Stimulated activated CD4-positive, alpha-beta T cell treated with anti-CD3 and anti-CD28 coated beads, TNF-alpha, amount 100 ng/mL, for 48 hours (primary cell): ENCODE measurements at places on chromosomes 16 and 17.

GRCh38 chr16:86191663-86192062 is 292.7 kb downstream of the IRF8 start:
- no peak for DNase-seq

DNA sequence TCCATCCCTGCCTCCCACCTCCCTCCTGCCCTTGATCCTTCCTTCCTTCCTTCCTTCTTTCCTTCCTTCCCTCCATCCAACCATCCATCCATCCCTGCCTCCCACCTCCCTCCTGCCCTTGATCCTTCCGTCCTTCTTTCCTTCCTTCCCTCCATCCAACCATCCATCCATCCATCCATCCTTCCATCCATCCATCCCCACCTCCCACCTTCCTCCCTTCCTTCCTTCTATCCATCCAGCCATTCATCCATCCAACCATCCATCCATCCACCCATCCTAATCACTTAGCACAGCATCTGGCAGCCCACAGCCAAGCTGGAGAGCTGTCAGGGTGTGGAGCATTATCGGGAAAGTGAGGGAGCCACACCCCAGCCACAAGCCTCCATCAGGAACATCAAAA is 54.5 kb downstream of the TK2 start:
- no peak for DNase-seq

GRCh38 chr16:10332241-10332640 is 53.6 kb upstream of the ATF7IP2 start:
- no peak for DNase-seq

GRCh38 chr17:51006601-51007000 is 114.1 kb downstream of the SPAG9 start:
- no peak for DNase-seq

DNA sequence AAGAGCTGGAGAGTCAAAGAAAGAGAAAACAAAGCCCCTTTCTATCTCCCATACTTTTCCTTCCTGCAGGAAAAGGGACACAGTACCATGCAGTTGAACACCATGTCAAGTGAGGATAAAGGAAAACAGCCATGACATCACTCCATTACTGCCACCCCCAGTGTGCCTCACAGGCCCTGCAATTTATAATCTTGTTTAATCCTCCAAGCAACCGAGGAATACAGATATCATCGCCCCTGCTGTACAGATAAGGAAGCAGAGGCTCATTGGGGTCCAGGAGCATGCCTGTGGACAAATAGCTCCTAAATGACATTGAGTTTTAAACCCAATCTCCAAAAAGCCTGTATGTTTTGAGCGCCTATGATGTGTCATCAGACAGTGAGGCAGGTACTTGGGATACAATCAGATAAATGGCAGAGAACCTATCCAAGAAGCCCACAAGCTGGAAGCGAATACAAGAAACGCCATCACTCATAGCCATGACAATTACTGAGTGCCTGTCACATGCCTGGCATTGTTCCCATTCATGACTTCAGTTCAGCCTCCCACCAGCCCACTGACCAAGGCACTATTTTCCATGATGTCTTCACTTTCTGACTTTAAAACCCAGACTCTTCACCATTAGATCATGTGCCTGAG is 45.5 kb downstream of the CPPED1 start:
- no peak for DNase-seq

GRCh38 chr17:67718325-67718941 is 697 bp downstream of the NOL11 start:
- DNase-seq, result peak; percentile 16

GRCh38 chr16:69768666-69769065 is 6.5 kb downstream of the WWP2 start:
- no peak for DNase-seq

DNA sequence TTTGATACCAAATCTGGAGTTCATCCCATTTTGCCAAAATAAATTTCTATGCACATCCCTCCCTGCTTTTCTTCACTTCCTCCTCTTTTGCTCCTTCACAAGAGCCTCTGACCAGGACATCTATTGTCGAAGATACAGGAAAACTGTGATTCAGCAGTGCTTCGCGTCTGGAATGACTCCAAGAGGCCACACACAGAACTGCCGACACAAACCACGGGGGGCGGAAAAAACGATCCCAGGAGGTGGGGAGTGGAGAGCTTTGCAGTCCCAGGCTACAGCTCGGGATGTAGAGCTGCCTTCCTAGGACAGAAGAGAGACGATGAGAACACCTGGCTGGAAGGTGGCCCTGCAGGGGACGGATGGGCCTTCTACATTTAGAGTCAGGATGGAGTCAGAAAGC is 102.8 kb downstream of the XYLT1 start:
- no peak for DNase-seq

- no peak for DNase-seq
These were observed 208.2 kb upstream of the CHMP6 start for GRCh38 chr17:80783486-80783885.

DNA sequence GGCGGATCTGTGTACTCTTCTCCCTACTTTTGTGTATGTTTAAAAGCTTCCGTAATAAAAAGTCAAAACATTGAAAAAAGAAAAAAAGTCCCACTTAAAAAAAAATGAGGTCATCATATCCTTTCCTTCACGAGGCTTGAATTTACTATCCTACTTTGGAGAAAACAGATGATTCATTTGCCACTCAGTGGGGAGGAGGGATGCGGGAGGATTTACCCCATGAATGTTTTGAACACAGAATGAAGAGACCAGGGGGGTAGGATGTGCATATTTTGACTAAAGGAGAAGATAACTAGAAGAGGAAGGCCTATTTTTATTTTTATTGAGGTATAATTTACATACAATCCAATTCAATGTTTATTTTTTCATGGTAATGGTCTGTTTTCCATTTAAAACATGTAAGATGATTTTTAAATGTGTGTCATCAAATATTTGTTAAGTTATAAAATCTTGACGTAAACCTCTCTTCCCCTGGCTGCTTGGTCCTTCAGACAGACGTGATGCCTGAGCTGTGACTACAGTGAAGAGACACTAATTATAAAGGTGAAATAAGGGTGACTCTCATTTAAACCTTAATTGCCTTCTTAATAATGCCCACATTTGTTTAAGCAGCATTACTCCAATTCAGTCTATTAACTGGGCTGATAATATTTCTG is 135.4 kb upstream of the AXIN2 start:
- DNase-seq, result no peak

DNA sequence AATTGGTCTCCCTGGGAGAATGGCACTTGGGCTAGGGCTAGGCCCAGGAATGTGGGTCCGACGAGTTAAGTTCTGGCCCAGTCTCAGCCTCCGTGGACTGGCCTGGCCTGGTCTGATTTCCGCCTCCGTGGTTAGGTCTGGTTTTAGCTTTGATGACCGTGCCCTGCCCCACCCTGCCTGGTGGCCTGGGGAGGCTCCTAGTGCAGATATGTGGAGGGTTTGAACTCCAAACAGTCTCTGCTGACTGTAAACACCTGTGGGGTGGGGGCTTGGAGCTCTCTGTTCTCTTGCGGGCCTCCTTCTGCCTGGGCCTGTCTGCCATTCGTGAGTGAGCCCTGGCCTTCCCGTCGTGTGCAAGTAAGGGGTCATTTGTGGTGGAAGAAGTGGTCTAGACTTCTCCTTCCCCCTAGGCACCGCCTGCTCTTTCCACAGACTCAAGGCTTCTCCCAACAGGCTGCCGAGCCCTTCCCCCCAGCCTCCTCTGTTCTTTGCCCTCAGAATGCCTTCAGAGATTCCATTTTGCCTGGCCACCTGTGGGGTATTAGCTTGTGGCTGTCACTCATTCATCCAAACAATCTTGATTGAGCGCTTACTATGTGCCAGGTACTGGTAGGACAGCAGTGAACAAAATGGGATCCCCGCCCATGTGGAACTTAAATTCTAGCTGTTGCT is 1.6 kb downstream of the ATP6V0C start:
- no peak for DNase-seq

DNA sequence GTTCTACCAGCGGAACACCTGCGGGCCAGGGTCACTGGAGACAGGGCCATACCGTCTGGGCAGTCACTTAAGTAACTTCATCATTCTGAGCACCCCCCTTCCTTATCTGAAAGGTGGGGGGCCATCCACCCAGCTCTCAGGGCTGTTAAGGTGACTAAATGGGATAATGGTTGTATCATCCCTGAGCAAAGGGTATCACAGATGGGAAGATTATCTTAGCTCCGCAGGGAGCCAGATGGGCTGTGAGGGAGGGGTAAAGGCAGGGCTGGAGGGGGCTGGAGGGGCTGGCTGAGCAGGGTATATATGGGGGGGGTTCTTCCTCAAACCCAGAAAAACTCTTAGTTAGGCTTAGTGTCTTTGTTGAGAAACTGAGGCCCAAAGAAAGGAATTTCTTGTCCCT is 2.9 kb upstream of the CACNA1G start:
- no peak for DNase-seq

DNA sequence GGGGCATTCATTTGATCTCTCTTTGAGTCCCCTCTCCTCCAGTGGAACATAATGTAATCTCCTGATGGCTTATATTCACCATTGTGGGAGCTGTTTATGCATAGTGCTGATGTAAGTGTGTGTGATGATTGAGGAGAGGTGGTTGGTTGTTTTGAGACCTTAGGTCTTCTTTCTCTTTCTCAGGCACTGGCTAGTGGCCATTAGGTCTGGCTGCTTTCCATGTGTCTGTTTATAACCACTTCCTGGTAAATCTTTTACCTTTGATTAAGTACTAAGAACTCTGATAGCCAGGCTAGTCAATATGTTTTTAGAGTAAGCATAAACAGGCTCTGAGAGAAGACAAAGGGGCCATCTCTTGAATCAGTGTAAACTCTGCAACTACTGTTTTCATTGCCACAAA is 27.9 kb downstream of the VAT1L start:
- DNase-seq, result no peak

DNA sequence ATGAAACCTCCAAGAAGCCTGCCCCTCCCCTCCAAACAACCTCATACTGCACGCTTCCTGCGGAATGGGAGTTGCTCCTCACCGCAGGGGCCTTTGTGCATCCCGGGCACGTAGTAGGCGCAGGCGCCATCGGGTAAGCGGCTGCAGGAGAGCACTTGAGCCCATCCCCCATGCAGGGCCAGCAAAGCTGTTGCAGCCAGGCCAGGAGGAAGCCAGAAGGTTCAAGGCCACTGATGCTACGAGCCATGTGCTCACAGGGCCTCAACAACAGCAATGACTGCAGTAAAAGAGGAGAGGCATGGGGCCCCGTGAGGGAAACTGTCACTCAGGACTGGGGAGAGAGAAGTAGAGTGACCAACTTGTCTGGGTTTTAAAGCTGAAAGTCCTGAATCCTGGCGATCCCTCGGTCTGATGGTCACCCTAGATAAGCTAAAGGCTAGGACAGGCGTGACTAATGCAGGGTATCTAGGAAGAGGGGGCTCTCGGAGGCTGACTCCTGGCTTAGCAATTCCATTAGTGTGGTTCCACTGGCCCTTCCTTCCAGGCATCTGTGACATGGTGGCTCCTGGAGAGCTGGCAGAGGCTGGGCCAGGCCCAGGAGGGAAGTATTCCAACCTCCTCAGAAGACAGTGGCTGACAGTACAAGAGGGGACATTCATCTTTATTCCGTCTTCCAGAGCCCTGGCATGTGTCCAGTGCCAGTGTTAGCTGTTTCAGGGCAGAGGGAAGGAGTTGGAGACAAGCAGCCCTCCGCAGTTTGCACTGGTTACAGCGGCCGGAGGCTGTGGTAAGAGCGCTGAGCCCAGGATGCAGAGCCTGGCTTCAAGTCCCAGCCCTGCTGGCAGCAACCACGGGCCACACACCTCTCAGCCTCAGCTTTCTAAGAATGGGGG is 20.8 kb downstream of the GOSR2 start:
- DNase-seq, result no peak

GRCh38 chr17:28950017-28950751 is 1.1 kb downstream of the PHF12 start:
- no peak for DNase-seq

- no peak for DNase-seq
These were observed 64.9 kb downstream of the ARHGAP17 start for GRCh38 chr16:24950275-24950674.

DNA sequence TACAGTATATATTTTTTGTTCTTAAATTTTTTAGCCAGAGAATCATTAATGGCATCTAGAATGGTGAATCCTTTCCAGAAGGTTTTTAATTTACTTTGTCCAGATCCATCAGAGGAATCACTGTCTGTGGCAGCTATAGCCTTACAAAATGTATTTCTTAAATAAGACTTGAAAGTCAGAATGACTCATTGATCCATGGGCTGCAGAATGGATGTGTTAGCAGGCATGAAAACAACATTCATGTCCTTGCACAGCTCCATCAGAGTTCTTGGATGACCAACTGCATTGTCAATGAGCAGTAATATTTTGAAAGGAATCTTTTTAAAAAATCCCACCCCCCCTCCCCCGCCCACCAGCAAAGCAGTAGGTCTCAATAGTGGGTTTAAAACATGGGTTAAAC is 51.4 kb downstream of the CACNG1 start:
- DNase-seq, result no peak

DNA sequence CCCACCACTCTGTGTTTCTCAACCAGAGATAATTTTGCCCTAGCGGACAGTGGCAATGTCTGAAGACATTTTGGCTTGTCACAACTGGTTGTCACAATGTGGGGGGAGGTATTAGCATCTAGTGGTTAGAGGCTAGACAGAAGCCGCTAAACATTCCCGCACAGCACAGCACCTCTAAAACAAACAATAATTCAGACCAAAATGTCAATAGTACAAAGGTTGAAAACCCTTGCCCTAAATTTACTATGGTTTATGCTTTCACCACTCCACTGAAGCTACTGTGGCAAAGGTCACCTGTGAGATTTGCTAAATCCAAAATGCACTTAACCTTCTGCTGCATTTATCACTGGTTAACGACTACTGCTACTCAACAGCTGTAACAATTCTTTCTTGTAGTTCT is 14.1 kb downstream of the NUP88 start:
- no peak for DNase-seq

DNA sequence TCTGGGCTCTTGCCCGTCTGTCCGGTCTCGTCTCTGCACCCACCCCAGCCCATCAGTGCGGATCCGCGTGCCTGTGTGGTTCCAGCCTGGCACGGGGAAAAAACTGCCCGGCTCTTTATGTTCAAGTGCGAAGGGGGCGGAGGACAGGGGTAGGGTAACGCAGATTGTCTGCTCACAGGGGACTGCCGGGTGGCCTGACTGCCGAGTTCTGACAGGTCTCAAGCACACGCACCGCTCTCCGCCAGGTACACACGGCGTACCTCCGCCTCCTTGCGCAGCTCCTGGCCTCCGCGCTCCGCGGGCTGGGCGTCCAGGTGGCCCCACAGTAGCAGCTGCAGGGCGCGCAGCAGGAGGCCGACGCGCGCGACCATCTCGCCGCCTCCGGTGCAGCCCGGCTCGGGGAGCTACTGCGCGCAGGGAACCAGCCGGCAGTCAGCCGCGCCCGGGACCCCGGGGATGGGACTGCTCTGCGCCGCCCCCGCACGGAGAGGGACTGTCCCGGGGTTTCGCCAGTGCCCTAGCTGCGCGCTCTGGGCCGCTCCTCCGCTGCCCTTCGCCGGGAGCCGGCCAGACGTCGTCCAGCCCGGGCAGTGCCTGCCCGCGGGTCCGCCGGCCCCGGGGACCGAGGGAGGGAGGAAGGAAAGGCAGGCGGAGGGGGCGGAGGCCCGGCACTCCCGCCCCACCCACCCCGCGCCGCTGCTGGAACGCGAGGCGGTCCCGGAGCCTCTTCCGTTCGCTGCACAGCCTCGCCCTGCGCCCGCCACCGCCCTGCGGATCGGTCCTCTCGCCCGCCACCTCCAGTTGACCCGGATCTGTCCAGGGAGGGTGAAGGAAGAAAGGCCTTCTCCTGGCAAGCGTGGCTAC is at the start of gene MMP28:
Gene MMP28, minus strand, starts transcription at position 635 of the 864 bp plus-strand sequence. Its CDS starts 264 bp downstream, at position 371.
- no peak for DNase-seq

- no peak for DNase-seq
These were observed 190.1 kb upstream of the TBX2 start for GRCh38 chr17:61209525-61209924.
